ENCODE measurements at places on chromosomes 3 and 15.

DNA sequence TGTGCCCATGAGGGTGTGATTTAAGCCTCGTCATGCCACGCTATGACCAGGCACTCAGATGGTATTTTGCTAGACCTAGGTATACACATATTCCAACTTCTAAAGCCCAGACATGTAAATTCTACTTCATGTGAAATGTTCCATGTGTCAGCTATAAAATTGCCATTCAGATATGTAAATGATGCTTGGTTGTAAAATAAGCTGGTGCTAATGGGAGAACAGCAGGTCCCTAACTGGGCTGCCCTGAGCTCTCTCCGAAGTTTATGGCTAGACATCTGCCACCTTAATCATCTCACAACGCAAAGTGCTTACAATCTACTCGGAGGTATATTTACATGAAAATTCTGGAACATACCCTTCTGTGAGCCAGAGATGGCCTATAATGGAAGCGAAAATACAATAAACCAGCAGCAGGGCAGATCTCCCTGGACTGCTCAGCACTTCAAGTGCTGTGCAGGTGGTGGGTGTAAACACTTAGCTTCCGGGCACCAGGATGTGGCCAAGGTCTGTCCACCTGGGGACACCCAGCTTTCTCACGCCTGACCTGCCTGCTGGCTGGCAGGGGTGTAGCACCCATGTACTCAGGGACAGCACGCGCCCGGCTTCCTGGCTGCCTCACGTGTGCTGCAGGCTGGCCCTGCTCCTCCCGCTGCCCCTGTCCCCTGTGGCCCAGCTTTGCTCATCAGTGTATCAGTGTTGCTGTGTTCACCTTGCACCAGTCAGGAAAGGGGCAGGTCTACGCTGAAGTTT is 82.0 kb downstream of the CHDH start:
- no peak for DNase-seq

- DNase-seq: no peak
Measured at GRCh38 chr3:177787279-177788041, 590.2 kb upstream of the TBL1XR1 start.

GRCh38 chr3:170558427-170558826 is 27.4 kb downstream of the SLC7A14 start:
- DNase-seq: no peak

- no peak for DNase-seq
Measured at GRCh38 chr3:57893668-57894067, 114.6 kb upstream of the FLNB start.

- no peak for DNase-seq
Measured at GRCh38 chr3:43503067-43503728, 118.6 kb downstream of the ANO10 start.

DNA sequence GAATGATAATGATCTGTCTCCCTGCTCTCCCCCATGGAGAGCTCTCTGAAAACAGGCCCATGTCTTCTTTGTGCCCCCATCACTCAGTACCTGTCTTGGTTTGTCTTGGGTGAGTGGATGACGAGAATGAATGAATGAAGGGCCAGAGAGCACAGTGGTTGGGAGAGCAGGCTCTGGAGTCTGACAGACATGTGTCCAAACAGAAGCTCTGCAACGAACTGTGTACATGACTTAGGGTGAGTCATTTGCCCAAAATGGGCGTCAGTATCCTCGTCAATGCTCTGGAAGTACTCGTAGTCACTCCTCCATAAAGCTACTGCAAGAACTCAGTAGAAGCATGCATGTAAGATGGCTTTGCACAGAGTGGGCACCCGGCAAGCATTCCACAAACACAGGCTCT is 170.2 kb upstream of the TLE3 start:
- no peak for DNase-seq

DNA sequence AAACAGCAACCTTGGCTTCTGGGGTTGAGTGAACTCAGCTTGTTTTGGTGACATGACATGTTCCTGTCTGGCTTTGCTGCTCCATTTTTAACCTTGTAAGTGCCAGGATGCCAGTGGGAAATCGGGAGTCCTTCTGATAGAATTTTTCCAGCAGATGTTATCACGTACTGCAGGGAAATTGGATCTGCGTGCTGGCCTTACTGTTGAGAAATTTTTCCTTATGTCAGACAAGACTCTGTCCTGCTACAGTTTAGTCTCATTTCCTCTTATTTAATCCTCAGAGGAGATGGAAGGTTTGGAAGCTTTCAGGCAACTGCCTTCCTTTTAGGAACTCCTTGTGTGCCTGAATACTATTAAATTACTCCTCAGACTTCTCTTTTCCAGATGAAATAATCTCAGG is 80.6 kb downstream of the PGPEP1L start:
- no peak for DNase-seq

DNA sequence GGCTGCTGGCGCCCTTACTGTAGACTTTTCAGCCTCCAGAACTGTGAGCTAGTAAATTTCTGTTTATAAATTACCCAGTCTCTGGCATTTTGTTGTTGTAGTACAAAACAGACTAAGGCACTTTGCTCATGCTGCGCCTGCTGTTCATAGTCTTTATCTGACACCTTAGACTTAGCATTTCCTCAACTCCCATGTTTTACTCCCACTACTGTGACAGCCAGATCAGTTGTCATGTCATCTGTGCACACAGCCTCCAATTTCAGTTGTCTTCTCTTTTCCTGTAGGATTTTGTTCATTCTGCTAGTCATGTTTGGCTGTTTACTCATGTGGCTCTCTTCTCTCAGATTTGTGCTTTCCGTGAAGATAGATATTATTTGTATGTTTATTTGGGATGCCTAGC is 62.0 kb downstream of the TCF12 start:
- no peak for DNase-seq

DNA sequence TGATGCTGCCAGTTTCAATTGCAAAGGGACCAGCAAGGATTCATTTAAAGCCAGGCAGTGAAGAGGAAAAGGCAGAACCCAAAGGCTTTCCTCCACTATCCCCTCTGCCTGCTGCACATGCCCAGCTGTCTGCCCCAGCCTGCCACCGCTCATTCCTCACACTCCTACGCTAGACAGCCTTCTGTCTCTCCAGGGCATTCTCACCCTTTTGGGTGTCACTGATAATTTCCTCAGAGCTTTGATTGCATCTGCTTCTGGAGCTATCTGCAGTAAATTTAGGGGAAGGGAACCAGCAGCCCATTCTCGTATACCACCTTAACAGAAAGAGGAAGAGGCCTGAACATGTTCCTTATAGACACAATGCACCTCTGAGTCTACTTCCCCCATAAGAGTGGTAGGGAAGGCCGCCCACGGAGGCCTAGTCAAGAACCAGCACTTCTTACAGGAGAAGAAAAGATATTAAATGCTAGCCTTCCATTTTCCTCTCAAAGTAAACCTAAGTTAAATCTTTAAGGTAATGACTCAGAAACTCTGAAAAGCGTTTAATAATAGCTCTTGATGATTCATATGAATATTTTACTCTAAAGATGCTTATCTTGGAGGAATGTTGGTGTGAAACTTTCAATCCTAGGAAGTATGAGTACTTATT is 20.9 kb downstream of the NUDT16 start:
- no peak for DNase-seq

DNA sequence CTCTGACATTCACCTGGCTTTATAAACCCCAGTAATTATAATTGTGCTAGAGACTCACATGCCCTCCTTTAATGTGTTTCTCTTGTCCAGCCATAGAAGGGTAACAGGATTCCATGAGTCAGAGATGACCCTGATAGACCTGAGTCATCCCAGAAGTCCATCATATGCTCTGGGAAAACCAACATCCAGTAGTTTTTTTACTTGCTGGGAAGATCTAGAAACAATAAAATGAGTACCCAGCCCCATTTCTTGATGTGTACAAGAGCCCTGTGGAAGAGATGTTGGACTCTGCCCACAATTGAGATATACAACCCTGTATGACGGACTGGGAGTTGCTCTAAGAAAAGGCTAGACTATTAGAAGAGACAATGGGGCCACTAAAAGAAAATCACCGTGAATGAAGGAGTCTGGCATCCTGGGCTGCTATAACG is 22.4 kb upstream of the THUMPD3 start:
- DNase-seq: no peak

GRCh38 chr3:27675287-27675686 is 46.8 kb downstream of the EOMES start:
- DNase-seq: no peak

- DNase-seq: no peak
Measured at GRCh38 chr3:65689436-65689835, 349.3 kb downstream of the MAGI1 start.

GRCh38 chr3:114863848-114864247 is 283.2 kb downstream of the ZBTB20 start:
- no peak for DNase-seq

DNA sequence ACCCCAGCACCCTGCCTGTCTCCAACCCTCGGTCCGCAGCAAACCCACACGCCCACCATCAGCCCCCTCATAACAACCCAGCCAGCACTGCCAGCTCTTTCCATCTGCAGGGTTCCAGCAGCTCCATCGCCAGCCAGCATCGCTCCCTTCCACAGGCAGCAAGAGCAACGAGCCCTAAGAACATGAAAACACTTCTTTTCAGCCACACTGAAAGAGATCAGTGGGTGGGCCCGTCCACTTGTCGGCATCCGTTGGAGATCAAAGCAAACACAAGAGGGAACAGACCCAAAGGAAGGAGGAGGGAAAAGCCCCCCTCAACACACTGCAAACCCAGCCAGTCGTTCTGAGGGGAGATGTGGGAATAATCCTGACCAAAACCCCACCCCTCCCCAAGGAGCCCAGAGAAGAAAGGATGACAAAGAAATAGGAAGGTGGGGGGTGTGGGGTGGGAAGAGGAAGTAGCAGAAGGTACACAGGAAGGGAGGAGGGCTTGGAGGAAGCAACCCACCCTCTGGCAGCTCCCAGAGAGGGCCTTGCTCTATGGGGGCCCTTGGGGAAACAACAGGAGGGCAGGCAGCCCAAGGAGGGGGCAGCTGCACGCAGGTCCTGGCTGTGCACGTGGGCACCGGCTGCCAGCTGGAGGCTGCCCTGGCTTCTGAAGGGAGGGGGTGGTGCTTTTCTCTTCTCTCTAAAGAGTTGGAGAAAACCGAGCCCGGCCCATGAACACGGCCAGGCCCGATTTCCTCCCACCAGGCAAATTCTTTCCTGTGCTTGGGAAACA is 473.6 kb upstream of the PROK2 start:
- no peak for DNase-seq

GRCh38 chr15:60480888-60481287 is 1.9 kb upstream of the ICE2 start:
- DNase-seq: no peak

GRCh38 chr3:154904328-154904727 is 175.8 kb upstream of the MME start:
- no peak for DNase-seq

GRCh38 chr3:149448331-149448831 is 26.1 kb upstream of the TM4SF4 start:
- no peak for DNase-seq

Data from ascending aorta (tissue), 2 donors.